EH (cell line): ENCODE measurements at places on chromosomes 7 and 10.

- peak; percentile 86 for DNase-seq
These were observed at the start of gene HOXA3 for GRCh38 chr7:27151931-27152815. Gene HOXA3 (minus strand): TSS chr7:27152583. CDS start chr7:27110640, 41,943 bp downstream.

GRCh38 chr7:123075838-123076467 lies 80.5 kb upstream of the TAS2R16 start:
- DNase-seq = no peak

DNA sequence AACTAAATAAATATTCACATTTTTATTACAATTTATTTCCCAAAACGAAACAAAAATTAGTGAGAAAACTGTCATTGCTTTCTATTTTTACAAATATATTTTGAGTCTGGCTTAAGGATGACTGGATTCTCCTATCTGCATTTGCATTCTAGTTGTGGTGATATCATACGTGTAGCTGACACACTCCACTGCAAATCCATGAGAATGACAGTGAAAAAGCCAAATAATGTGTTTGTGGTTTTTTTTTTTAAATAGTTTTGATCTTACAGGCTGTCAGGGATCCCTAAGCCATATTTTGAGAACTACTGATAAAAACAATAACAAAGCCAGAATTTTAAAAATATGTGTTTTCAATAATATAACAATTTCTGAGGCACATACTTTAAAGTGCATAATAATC lies 5.8 kb upstream of the STAMBPL1 start:
- DNase-seq = peak; percentile 34

- DNase-seq = no peak
These were observed 6.3 kb upstream of the CSGALNACT2 start for GRCh38 chr10:43131906-43132305.

- DNase-seq = no peak
These were observed 10.1 kb upstream of the SLF2 start for GRCh38 chr10:100902622-100903021.

- DNase-seq = peak; percentile 46
These were observed 10.1 kb downstream of the OTUD1 start for GRCh38 chr10:23448802-23449570.

DNA sequence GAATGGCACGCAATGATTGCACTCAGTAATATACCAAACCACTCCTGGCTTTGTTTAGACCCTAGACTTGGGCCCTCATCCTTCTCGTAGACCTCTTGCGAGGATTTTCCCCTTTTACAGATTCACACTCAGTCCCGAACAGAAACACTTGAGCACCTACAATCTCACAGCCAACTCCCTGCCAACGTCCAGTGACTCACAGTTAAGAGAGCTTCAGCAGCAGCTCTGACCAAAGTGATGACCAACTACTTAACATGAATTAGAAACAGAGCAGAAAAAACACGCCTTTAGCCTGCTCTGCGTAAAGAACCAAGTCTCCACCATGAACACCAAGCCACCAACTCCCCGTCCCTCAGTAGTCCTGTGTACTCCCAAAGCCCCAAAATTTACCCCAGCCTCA lies 2.2 kb downstream of the DNAJC30 start:
- peak; percentile 40 for DNase-seq

DNA sequence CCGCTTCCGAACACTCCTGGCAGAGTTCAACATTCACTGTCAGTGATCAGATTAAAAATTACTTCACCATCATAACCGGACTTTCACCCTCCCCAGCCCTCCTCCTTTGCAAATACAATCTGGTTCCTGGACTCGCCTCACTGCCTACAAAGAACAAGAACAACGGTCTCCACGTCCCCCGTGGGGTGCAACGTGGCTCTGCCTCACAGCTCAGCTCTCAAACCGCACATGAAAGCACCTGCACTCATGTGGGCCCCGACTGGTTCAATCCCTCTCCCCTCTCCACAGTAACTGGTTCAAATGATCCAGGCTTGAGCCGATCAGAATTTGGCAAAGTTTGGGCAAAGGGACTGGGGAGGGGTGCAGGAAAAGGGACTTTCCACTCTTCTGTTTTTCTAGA lies 21.0 kb downstream of the ASB13 start:
- no peak for DNase-seq

DNA sequence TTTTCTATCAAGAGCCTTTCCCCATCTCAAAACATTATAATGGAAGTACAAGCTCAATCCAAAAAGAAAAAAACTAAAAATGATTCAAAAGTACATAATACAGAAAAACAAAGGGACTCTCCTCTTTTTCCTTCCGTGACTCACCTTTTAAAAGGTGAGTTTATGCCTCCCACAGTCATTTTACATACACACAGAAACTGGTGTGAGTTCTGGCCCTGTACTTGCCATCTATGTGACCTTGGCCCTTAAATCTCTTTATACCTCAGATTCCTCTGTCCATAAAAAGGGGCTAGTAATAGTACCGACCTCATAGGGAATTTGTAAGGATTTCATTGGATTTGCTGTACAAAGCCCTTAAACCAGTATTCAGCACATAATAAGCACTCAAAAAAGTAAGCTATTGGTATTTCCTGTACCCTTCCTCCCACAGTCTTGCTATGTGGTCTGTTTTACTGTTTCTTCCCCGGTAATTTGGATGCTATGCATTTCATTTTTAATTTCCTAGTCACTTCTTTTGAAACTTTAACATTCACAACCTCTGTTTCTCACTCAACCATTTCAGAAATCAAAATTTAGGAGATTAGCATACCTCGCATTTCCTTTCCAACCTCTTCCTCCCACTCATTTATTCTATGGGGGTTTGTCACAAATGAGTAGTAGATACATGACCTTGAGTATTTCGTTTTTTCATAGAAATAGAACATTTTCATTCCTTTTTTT lies 39.0 kb downstream of the STK17A start:
- DNase-seq = peak; percentile 69

DNA sequence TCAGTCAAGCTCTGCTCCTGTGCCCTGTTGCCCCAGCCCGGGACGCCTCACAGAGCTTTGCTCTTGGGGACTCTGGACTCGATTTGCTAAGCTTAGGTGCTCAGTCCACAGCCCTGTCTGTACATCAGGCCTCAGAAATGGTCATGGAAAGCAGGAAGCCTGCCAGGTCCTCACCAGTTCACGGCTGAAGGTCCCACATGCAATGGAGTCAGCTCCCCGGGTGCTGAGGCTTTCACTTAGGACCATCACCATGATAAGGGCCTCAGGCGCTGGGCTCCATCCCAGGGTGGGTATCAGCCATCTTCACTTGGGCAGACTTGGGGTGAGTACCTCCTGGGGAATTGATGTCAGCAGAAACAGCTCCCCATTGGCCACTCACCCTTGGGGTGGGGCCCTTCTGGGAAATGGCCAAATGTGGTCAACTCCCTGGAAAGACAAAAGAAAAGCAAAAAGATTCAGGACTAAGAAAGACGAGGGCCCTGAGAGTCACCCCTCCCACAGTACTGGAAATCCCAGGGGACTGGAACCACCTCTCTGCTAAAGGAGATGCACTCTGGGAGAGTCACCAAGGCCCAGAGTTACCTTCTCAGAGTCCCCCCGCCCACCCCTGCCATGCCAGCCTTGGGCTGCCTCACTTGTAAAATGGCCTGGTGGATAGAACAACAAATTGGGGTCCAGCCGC lies 37.6 kb downstream of the FAM53B start:
- no peak for DNase-seq

DNA sequence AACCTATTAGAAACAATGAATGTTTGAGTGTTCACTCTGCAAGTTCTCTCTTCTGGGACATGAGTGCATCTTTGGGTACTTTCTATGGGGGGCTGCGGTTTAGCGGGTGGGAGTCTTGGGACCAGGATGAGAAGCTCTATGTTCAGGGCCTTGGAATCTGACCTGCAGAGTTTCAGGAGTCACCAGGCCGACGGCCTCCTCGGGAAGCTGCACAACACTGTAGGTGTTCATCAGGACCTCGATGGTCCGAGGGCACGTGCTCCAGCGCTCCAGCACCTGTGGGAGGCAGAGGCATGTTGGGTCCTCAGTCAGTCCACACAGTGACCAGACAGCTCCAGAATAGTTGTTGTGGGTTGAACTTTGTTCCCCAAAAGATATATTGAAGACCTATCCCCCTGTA lies 8.9 kb upstream of the GBX1 start:
- DNase-seq = no peak

GRCh38 chr7:1993776-1994740 lies 238.7 kb downstream of the MAD1L1 start:
- DNase-seq = no peak

DNA sequence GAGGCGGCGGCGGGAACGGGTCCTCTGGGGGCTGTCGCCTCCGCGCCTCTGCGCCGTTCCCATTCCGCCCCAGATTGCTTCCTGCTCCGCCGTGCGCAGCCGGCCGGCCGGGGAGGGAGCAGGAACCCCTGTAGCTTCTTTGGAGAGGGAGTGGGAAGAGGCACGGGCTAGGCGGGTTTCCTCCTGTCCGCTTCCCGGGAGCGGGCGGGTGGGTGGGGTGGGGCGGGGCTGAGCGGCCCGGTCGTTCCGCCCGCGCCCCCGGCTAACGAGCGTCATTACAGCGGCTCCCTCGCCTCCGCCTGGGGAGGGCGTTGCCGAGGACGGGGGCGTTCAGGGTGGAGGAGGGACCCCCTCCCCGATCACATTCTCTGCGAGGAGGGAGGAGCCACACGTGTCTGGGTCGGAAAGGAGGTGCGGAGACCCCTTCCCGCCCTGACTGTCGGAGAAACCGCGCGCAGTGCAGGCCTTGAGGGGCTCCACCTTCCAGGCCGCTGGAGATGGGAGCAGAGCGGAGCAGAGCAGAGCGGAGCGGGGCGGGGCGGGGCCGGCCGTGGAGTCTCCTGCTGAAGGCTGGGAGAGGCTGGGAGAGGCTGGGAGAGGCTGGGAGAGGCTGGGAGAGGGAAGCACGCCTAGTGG lies 39.7 kb downstream of the AGAP3 start:
- DNase-seq = no peak

GRCh38 chr7:93025389-93025788 lies 92.4 kb downstream of the SAMD9 start:
- no peak for DNase-seq

DNA sequence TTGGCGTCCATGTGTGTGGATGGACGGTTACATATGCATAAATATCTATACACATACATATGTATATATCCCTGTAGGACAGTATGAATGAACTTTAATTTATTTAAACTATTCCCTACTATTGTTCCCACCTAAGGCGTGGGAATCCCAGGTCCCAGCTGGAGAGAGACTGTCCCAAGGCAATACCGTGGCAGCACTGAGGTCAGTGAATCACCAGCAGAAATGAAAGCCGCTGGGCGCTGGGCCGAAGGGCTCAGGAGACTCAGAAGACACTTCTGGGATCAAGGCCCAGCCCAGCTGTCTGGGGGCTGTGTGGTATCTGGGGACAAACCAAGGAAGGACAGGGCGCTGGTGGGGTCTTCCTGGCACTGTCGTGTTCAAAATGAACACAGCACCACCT lies 49.6 kb upstream of the MYL10 start:
- DNase-seq = peak; percentile 88

GRCh38 chr10:79143879-79144278 lies 75.1 kb downstream of the ZMIZ1 start:
- DNase-seq = no peak

GRCh38 chr10:29710128-29710527 lies 75.4 kb upstream of the SVIL start:
- DNase-seq = no peak

DNA sequence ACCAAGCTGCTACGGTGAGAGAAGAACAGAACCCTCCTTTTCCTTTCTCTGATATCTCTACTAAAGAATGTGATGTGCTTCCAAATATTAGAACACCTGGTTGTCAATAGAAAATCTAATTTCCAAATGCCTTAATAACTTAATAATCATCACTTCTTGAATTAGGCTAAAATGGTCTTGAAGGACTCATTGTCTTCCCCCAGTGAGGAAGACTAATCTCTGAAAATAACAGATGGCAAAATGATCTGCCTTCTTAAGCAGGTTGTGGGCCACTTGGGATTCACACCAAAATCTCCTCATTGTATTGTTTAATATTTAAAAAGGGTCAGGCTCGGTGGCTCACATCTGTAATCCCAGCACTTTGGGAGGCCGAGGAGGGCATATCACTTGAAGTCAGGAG lies 805.9 kb upstream of the AUTS2 start:
- no peak for DNase-seq

GRCh38 chr7:143374561-143374960 lies 6.6 kb upstream of the ZYX start:
- DNase-seq = no peak

DNA sequence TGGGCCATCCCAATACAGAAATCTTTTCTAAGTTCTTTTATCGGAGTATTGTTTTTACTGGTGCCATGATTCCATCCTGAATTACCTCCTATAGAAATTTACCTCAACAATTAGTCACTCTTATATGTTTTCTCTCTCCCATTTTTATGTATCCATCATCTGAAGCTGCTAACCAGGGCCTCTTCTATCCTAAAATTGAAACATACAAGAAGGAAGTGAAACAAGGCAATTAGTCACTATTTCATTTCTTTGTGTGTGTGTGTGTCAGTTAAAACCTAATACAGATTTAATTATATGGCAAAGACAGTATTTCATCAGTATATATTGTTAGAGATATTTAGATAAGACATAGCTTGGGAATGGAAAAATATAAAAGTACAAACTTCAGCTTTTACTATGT lies 148.4 kb upstream of the AHR start:
- DNase-seq = no peak

DNA sequence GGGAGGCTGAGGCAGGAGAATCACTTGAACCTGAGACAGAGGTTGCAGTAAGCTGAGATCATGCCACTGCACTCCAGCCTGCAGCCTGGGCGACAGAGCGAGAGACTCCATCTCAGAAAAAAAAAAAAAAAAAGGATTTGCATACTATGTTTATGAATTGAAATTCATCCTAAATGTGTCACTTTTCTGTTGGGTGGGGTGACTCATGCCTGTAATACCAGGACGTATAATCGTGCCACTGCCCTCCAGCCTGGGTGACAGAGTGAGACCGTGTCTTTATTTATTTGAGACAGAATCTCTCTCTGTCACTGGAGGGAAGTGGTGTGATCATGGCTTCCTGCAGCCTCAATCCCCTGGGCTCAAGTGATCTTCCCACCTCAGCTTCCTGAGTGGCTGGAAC lies 5.8 kb downstream of the ZNF212 start:
- peak; percentile 77 for DNase-seq

DNA sequence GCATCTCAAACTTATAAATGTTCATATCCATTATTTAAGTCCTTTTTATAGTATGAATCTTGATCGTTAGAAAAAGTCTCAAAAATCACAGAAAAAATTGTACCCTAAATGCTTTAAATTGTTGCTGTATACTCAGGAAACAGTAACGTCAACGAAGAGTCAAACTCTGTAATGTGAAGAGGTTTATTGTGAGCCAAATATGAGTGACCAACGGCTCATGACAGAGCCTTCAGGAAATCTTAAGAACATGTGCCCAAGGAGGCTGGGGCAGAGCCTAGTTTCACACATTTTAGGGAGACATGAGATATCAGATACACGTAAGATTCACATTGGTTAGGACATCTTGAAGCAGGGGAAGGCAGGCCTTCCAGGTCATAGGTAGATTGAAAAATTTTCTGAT lies 86.1 kb downstream of the PIP4K2A start:
- DNase-seq = no peak
